H54 (cell line): ENCODE measurements at places on chromosomes 6 and 20.

DNA sequence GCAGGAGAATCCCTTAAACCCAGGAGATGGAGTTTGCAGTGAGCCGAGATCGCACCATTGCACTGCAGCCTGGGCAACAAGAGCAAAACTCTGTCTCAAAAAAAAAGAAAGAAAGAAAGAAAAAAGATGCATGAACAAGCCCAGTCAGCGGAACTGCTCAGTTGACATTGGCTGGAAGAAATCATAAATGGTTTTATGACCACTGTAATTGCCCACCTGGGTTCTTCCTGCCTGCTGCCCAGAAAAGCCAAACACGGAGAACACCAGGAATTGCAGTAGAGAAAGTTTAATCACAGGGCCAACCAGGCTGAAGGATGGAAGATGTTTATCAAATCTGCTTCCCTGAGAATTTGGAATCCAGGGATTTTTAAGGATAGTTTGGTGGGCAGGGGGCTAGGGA is 22.7 kb downstream of the BAK1 start:
- DNase-seq: no peak

GRCh38 chr6:414447-414846 is 22.9 kb downstream of the IRF4 start:
- DNase-seq: no peak

- no peak for DNase-seq
Observed at GRCh38 chr20:59161721-59162120, 1.9 kb upstream of the ZNF831 start.

DNA sequence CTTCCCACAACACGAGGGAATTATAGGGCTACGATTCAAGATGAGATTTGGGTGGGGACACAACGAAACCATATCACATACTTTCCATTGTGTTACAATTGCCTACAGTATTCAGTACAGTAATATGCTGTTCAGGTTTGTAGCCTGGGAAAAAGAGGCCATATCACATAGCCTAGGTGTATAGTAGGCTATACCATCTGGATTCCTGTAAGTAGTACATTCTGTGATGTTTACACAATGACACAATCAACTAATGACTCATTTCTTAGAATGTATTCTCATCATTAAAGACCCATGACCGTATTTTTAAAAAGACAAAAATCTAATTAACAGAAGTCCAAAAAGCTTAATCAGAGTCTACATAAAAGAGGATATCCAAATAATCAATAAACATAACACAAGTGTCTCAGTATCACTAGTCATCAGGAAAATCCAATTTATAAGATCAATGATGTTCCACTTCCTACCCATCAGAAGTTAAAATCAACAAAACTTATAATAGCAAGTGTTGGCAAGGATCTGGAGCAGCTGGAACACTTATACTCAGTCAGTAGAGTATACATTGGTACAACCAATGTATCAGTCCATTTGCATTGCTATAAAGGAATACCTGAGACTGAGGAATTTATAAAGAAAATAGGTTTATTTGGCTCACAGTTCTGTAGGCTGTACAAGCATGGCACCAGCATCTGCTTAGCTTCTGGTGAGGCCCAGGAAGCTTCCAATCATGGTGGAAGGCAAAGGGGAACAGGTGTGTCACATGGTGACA is 215.9 kb downstream of the CLVS2 start:
- DNase-seq: no peak

- no peak for DNase-seq
Observed at GRCh38 chr6:8780653-8781052, 345.3 kb upstream of the SLC35B3 start.

- DNase-seq: no peak
Observed at GRCh38 chr6:53524455-53524815, 20.5 kb downstream of the GCLC start.

GRCh38 chr6:39923394-39923793 is 10.9 kb downstream of the MOCS1 start:
- DNase-seq: no peak

- DNase-seq: no peak
Observed at GRCh38 chr20:45080867-45081624, 19.9 kb downstream of the KCNS1 start.

DNA sequence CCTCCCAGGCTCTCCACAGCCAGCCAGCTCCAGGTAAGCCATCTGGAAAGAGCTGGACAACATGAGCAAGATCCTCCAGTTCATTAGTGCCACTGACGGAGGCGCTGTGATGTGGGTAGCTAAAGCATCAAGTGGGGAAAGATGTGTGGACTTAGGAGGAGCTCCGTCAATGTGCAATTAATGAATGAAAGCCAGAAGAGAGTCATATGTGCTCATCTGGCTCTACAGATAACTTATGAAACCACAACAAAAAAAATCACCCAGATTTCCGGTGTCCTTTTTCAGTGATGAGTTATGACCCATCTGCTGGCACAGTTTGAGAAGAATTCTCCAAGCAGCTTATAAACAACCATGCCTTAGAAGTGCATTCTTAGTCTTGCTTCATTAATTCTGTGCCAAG is 311.7 kb upstream of the PLCB4 start:
- DNase-seq: no peak

- no peak for DNase-seq
Observed at GRCh38 chr6:145155411-145155810, 579.9 kb downstream of the EPM2A start.

DNA sequence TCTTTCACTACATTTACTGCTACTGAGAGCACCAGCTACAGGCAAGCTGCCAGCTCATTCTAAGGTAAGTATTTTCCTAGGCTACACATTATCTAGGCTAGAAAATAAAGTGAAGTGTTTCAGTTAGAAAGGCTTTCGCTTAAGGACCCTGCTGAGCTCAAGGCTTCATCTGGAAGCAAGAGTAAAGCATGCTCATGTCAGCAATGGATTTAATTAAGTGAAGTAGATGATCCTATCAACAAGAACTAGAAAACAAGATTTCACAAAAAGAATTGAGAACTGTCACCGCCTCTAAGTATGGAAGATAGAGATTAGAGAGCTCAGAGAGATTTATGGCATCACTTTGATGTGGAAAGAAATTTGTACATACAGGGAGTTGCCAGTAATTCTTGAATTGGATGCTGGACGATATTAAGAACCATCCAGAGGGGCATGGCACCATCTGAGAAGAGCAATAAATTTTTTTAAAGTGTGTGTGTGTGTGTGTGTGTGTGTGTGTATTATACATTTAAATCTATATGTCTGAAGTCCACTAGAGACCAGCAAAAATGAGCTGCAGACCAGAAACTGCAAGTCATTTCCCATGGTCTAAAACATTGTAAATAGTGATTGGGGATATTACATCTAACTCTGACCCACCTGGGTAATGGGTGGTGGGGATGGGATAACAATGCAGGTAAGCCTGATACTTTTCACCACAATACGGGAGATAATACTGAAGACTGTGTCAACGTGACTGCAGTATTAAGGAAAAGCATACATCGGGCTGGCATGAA is 105.2 kb upstream of the MAP7 start:
- DNase-seq: no peak

DNA sequence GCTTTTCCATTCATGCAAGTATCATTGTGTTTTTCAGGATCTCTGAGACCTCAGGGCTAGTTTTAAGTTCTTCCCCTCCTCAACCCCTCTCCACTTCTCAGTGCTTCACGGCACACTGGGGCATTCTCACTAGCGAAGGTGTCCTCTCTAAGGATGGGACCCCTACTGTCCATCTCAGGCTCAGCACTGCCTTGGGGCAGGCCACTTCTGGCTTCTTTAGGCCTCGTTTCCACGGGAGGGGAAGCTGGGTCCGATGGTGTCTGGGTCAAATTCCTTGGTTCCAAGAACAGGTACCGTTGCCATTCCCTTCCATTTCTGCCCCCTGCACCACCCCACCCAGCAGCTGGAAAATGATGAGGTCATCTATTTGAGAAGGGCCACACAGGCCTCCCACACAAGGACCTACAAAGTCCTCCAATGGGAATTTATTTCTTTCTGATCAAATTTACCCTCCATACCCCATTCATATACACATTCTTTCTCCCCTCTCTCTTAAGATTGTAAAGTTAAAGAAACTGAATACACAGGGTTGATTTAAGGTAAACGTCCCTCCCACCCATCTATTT is 17.2 kb downstream of the GNAS start:
- no peak for DNase-seq

GRCh38 chr6:142682985-142683384 is 262.0 kb downstream of the HIVEP2 start:
- DNase-seq: no peak

DNA sequence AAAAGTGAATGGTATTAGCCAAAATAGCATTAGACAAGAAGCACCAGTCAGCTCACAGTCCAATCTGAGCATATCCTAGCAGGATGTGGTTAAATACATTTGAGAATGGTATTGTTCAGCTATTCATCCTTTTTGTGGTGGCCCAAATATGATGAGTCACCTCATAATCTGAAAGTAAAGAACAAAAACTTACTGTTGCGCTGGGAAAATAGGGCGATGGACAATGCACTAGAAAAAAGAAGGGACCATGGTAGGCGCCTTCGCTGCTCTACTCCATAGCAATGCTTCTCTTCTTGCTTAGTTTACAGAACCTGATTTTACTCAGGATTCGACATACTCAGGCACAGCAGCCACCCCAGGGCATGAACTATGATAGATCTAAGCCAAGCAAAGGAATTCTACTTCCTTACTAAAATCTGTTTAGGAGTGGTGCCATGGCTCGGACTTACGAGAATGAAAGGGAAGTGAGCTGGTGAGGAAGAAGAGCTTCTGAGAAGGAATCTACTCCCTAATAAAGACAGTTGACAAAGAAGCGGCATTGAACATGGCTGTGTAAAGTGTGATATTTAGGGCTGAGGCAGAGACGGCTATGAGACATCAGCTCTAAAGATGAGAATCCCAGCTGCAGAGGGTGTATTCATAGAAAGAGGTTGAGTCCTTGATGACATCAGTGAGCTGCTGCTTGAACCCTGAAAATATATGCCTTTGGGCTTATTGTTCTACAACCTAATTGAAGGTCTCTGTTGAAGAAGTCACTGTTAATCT is 16.6 kb upstream of the FBXO9 start:
- peak; percentile 47 for DNase-seq

- DNase-seq: no peak
Observed at GRCh38 chr20:2760297-2760951, 40.0 kb downstream of the CPXM1 start.
